Activated CD8-positive, alpha-beta memory T cell treated with anti-CD3 and anti-CD28 coated beads for 1 hour (primary cell): ENCODE measurements at places on chromosomes 4 and X.

- no peak for DNase-seq
These were observed 81.0 kb downstream of the PCDH18 start for GRCh38 chr4:137451172-137451825.

GRCh38 chrX:5399403-5399802 is 829.3 kb downstream of the NLGN4X start:
- DNase-seq = no peak

DNA sequence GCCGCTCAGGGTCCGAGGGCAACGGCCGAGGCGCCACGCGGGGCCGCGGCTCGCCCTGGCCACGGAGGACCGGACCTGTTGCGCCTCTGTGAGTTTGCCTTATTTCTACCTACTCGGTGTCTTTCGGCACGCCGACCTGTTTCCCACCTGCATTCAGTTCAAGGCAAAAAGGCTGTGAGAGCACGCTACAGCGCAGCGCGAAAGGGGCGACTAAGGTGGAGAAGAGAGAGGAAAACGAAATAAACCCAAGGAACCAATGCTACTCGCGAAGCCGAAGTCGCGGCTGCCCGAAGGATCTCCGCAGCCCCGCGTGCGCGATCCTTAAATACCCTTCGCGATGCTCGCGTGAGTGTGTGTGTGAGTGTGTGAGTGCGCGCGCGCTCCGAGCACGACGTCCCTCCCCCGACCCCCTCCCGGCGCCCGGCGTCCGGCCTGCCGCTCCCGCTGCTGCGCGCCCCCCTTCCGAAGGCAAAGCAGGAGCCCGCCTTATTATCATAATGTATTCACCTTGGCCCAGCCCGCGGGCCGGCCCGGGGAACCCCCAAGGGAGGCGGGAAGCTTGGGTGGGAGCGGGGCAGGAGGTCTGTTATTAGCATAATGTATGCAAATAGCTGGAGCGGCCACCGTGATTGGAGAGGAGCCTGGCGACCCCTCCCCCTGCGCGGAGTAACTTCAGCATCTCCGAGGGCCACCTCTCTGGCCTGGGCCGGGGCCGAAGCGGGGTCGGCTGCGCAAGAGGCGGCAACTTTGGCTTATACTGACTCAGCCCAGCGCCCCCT is at the start of gene COL25A1:
TSS of gene COL25A1 (minus strand) at position 298 of the 779 bp plus-strand sequence.
- peak; percentile 11 for DNase-seq

DNA sequence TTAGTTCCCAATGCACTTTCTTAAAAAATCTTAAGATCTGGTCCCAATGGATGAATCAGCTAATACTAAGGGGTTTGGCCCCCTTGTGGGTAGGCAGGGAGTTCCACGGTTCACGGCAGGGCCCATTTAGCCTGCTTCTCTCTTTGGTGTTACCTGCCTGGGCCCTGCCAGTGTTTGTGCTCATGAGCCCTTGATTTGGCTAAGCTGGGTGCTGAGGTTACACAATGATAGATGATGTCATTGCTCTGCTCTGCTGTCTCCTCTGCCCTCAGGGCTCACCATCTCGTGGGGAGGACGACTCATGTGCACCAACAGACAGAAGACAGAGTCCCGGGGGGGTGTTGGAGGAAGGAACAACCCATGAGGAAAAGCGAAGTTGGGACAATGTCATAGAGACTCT is 24.4 kb downstream of the RTL5 start:
- DNase-seq = no peak

DNA sequence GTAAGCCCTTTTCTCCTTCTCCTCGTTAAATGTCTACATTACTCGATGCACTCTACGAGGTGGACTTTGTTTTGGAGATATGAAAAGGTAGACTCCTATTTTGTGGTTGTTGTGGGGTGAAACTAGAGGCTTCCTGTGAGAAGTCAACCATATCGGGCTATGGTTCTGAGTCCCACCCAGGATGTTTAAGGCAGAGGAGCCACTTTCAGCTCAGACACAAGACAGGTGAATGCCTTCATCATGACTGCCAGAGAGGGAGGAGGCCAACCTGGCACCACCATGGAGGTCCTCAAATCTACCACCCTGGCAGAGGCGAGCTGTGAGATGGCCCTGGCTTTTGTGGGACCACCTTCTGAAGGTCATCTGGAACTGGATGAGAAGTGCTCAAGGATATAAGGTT is 154.4 kb upstream of the KLF3 start:
- no peak for DNase-seq

DNA sequence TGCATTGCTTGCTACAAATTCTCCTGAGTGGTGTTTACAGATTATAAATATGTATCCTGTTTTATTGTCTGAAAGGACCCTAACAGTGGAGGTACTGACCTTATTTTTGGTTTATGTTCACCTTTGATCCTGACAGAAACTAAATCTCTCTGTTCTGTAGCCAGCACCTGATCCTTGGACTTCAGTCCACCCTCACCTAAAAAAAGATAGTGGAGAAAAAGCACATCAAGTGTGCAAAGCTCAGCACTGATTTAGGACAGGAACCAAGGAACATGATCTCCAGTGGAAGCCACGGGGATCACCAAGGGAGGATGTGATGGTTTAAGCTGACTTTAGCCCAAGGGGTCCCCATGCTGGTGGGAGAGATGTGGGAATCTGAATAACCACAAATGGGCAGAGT is 22.3 kb upstream of the C4orf54 start:
- no peak for DNase-seq

GRCh38 chrX:16594490-16594889 is 55.5 kb upstream of the S100G start:
- DNase-seq = no peak

GRCh38 chr4:67355806-67356205 is 189.5 kb downstream of the CENPC start:
- DNase-seq = no peak

DNA sequence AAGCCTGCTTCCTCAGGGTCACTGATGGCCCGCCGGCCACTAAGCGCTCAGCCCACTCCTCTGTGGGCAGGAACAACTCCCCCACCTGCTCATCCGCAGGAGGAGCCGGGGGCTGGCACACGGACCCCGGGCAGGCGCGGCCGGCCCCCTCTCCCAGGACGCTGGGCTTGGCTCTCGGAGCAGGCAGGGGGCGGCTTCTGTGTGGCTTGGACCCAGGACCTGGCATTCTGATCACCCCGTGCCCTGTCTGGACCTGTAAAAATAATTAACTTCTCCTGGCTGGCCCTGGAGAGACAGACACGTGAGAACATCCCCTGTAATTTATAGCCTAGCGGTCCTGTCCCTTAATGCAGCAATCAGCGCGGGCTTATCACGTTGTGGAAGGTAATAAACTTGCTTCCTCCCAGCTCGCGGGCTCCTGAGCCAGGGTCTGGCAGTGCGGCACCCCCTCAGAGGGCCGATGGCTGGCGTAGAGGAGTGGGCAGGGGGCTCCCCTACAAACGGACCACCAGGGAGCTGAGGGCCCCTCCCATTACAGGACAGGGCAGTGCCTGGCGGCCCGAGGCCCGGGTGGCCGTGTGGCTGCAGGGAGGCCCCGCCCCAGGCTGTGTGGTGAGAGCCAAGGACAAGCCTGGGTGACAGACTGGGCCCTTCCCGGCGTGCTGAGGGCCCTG is 84.5 kb upstream of the NKX1-1 start:
- no peak for DNase-seq

GRCh38 chrX:136712650-136713310 is 64.8 kb downstream of the CD40LG start:
- no peak for DNase-seq

DNA sequence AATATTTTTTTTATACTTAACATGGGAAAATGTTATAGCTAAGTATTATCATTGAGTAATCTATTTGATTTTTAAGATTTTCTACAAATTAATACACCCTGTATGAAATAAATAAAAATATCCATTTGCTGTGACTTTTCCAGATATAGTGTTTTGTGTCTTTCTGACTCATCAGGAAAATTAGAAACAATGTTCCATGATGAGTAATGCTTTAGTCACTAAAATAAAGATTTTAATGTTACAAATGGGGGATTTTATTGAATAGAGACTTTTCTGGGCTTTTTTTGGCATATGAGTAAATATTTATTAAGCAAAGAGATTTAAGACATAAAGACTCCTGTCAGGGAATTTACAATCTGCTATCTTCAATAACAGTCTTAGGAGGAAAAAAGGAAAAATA is 279.2 kb upstream of the NOCT start:
- no peak for DNase-seq

- DNase-seq = no peak
These were observed 330.5 kb upstream of the PRKX start for GRCh38 chrX:4043951-4044350.

GRCh38 chrX:113059714-113060113 is 219.1 kb upstream of the AMOT start:
- DNase-seq = no peak

GRCh38 chr4:15182600-15183220 is 180.4 kb downstream of the CPEB2 start:
- no peak for DNase-seq

DNA sequence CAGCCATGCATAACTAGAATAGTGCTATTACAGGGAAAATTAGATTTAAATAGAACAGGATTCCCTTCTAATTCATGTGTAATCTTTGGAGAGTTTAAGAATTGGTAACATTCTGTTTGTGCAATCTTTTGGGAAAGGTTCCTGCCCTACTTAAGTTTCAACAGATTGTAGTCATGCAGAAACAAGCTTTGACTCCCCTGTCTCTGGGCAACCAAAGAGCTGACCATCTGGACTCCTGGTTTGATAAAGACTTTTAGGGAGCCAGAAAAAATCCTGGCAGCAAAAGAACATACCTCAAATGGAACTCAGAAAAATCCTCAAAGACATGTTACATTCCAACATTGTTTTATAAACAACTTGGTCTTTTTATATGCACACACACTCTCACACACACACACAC is 191.1 kb upstream of the NEIL3 start:
- DNase-seq = no peak

DNA sequence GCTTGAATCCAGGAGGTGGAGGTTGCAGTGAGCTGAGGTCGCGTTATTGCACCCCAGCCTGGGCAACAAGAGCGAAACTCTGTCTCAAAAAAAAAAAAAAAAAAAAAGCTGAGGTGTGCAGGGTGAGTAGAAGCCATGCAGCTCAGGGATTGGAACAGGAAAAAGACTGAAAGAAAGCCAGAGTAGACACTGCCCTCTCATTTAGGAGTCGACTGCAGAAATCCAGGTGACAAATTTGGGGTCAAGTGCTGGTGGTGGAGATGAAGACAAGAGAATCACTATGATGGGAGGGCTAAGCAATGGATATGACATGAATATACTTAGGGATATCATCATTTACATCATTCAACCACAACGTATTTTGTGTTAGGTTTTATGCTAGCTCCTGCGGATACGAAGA is 1.9 kb downstream of the NEIL3 start:
- no peak for DNase-seq

DNA sequence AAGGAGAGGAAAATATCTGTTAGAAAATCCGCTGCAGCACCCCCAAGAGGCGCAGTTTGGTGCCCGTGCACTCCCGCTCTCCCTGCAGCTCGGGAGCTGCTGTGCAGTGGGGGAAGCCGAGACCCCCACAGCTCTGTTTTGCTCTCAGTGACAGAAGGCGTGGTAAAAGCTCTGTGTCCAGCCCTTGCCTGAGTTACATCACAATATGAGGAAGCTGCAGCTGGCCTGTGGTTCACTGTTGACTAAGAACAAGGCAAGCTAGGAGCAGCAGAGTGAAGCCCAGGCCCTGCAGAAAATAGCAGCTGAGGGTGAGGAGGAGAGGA is 88.5 kb upstream of the ADRA2C start:
- no peak for DNase-seq

GRCh38 chr4:16588149-16588548 is 310.3 kb downstream of the LDB2 start:
- no peak for DNase-seq

DNA sequence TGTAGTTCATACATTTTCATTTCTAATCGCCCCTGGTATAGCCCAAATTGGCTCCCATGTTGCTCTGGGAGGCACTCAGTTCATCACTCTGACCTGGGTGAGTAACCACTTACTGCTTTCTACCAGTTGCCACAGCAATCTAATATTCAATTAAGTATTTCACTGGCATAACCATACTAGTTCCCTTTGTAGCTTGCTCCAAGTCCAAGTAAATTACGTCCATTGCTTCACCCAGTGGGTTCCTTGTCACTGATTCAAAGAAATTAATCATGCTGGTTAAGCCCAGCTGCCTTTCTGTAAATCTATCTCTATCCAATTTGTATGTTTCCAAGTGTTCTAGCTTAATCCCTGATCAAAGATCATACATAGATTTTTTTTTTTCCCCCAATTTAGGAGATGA is 92.0 kb upstream of the CBR4 start:
- DNase-seq = no peak

GRCh38 chrX:118698516-118699170 is 28.8 kb upstream of the IL13RA1 start:
- no peak for DNase-seq

- no peak for DNase-seq
These were observed 35.2 kb upstream of the SMS start for GRCh38 chrX:21905313-21905712.

- DNase-seq = no peak
These were observed 73.9 kb upstream of the HGFAC start for GRCh38 chr4:3367866-3368265.

DNA sequence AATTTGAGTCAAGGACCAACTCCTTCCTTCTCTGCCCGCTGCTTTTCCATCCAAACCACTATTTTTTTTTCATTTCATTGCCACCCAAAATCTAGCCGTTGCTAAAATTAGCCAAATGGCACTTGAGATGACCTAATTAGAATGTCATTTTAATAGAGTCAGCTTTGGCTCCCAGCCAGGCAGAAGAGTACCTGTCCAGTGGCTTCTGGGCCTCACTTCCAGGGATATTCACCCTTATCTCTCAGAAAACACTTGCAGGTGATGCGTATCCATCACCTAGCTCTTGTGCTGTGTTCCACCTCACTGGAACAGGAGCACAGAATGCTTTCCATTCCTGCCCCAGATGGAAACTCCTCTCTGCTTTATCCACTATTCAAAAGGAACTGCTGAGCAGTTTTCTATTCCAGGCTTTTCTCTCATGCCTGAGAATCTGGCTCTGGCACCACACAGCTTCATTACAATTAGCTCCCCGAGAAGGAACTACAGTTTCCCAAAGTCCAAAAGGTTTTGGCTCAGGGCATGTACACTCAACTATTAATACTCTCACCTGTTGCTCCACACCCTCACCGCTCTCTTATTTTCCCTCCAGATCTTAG is 18.5 kb downstream of the MAGEA9B start:
- DNase-seq = no peak

- no peak for DNase-seq
These were observed 23.1 kb downstream of the BANK1 start for GRCh38 chr4:101813604-101814003.

- DNase-seq = no peak
These were observed 25.1 kb downstream of the NIPAL1 start for GRCh38 chr4:48041535-48042137.

GRCh38 chr4:74615411-74615810 is 170.5 kb downstream of the AREG start:
- no peak for DNase-seq

- DNase-seq = no peak
These were observed 1.2 kb upstream of the NMU start for GRCh38 chr4:55637272-55637820.

- no peak for DNase-seq
These were observed 1.2 kb upstream of the SOWAHB start for GRCh38 chr4:76898949-76899645.

GRCh38 chr4:110418641-110419040 is 57.3 kb upstream of the ENPEP start:
- DNase-seq = no peak

GRCh38 chr4:8203052-8203401 is 3.9 kb downstream of the SH3TC1 start:
- no peak for DNase-seq
